Left lung (tissue), 14 donors: ENCODE measurements at places on chromosomes 1 and 21. TPM values are rescaled to one million over a fixed set of nuclear protein-coding genes. Genes with fewer than 3 reads are reported as not detected.

- H3K4me1 ChIP-seq: no peaks in the 10 kb centered on the region
- no peaks in the 10 kb centered on the region for H3K36me3 ChIP-seq
- DNase-seq: no peak
- no peaks in the 10 kb centered on the region for H3K27me3 ChIP-seq
- H3K4me3 ChIP-seq: no peak within 1 kb of the TSS
- no peak within 1 kb of the TSS for H3K27ac ChIP-seq
Measured at GRCh38 chr1:152878042-152878441, at the start of gene SMCP. TSS of gene SMCP (plus strand) at chr1:152878322. CDS start at chr1:152884423, 6,101 bp downstream.

DNA sequence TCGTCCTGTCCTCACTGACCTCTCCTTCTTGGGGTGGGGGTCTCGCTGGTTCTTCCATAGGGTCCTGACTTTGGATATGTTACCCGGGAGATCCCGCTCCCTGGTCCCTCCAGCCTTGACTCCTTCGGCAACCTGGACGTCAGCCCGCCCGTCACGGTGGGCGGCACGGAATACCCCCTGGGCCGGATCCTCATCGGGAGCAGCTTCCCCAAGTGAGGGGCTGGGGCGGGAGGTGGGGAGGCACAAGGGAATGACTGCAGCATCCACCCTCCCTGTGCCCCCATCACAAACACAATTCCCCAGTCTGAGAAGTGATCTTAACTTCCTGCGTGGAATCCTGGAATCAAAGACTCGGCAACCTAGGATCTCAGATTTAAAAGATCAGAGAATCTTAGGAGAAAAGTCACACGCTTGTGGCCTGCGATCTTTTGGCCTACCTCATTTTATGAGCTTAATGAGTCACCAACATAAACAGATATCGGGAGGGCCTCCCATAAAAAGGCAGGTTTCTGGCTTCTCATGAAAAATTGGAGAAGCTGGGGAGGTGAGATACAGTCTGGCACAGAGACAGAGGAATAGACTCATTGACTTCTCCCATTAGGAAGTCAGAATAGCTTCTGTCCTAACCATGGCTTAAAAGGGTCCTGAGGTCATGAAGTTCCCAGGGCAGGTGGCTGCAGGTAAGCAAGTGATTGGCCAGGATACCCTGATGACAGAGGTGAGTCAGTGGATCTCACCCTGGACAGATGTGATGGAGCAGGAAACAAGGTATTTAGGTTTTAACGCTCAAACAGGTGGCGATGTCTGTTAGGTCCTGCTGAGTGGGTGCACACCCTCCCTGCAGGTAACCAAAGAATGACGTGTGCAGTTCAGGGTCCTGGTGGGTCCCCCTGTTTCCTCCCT lies 15.9 kb upstream of the PADI3 start:
- no peaks in the 10 kb centered on the region for H3K4me1 ChIP-seq
- no peak overlapping the region for H3K27ac ChIP-seq
- H3K4me3 ChIP-seq: no peak overlapping the region
- H3K36me3 ChIP-seq: no peaks in the 10 kb centered on the region

- H3K27ac ChIP-seq: no peak overlapping the region
- no peaks in the 10 kb centered on the region for H3K4me1 ChIP-seq
- H3K27me3 ChIP-seq: peaks cover 10% of the 10 kb centered on the region
- H3K4me3 ChIP-seq: no peak overlapping the region
- peak; percentile 40 for DNase-seq
Measured at GRCh38 chr1:152141971-152142584, 16.9 kb downstream of the RPTN start.

GRCh38 chr1:166133276-166133841 lies 33.4 kb downstream of the FAM78B start:
- no peak for DNase-seq
- no peaks in the 10 kb centered on the region for H3K4me1 ChIP-seq
- H3K36me3 ChIP-seq: no peaks in the 10 kb centered on the region
- H3K4me3 ChIP-seq: no peak overlapping the region
- no peaks in the 10 kb centered on the region for H3K27me3 ChIP-seq

- peak overlapping the region; percentile 74 for H3K27ac ChIP-seq
- H3K4me3 ChIP-seq: no peak overlapping the region
- no peaks in the 10 kb centered on the region for H3K36me3 ChIP-seq
- no peak for DNase-seq
Measured at GRCh38 chr1:220484135-220484534, 43.8 kb upstream of the MARK1 start.

DNA sequence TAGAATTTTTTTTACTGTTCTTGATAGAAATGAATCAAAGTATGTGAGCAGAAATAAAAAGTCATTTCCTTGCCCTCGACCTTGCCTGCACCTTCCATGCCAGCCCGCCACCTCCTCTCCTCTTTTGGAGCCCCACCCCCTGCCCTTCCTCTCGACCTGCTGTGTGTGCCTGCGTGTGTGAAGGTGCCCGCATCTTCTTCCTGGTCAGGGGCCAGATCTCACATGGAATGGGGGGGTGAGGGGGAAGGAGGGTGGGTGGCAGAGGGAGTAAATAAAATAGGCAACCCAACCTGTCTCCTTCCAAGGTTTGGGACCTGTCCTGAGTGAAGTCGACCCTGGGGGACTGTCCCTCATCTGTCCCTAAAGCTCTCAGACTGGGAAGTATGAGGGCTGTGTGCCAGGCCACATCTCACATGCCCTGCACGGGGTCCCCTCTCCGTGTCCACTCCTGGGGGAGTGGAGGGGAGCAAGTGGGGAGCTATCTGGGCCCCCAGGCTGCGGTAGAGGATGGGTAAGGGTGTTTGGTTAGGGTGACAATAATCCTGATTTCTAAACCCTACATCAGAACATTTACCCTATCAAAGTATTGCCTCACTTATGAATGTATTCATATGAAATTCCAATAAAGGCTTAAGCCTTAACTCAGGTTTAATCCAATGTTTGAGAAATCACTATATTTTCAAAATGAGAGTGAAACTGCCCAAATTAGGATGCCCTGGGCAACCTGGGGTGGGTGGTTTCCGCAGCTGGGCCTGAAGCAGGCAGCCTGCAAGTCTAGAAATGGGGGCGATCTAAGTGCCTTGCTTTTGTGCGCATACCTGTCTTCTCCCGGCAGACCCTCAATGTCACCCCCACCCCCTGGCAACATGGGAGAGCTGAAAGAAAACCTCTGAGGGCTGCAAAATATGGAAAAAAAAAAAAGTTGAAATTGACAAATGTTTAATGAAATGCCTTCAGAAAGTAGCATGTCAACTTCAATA lies 15.4 kb downstream of the AMPD2 start:
- H3K27me3 ChIP-seq: no peaks in the 10 kb centered on the region
- H3K36me3 ChIP-seq: peaks cover 26% of the 10 kb centered on the region
- H3K27ac ChIP-seq: no peak overlapping the region
- no peak for DNase-seq

- no peak for DNase-seq
- H3K4me3 ChIP-seq: no peak overlapping the region
- no peaks in the 10 kb centered on the region for H3K27me3 ChIP-seq
- peaks cover 18% of the 10 kb centered on the region for H3K4me1 ChIP-seq
- H3K36me3 ChIP-seq: no peaks in the 10 kb centered on the region
Measured at GRCh38 chr1:201542309-201543035, 3.5 kb downstream of the NAV1 start.

DNA sequence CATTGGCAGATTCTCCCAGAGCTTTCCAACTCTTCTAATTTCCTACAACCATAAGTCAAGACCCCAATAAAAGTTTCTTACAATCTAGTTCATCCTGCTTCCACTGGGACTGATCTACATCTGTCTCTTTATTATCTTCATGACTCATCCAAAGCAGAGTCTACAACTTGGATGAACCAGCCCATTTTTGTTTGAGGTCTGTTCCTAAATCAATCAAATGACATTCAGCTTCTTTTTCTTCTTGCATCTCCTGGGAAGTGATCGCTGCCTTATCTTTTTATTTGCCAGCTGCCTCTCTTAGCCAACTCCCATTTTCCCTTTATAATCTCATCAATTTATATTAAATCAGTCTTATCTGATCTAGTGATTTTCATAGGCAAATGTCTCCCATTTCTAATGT lies 105.6 kb downstream of the ERG start:
- peaks cover 25% of the 10 kb centered on the region for H3K4me1 ChIP-seq
- H3K27ac ChIP-seq: no peak overlapping the region
- DNase-seq: no peak

GRCh38 chr21:45590726-45591618 lies 48.7 kb upstream of the SLC19A1 start:
- peak overlapping the region; percentile 42 for H3K4me3 ChIP-seq
- DNase-seq: no peak
- peaks cover 21% of the 10 kb centered on the region for H3K4me1 ChIP-seq
- no peaks in the 10 kb centered on the region for H3K27me3 ChIP-seq

GRCh38 chr1:39462074-39462473 lies 29.4 kb upstream of the BMP8A start:
- H3K4me3 ChIP-seq: no peak overlapping the region
- H3K27me3 ChIP-seq: no peaks in the 10 kb centered on the region
- DNase-seq: no peak
- no peak overlapping the region for H3K27ac ChIP-seq

DNA sequence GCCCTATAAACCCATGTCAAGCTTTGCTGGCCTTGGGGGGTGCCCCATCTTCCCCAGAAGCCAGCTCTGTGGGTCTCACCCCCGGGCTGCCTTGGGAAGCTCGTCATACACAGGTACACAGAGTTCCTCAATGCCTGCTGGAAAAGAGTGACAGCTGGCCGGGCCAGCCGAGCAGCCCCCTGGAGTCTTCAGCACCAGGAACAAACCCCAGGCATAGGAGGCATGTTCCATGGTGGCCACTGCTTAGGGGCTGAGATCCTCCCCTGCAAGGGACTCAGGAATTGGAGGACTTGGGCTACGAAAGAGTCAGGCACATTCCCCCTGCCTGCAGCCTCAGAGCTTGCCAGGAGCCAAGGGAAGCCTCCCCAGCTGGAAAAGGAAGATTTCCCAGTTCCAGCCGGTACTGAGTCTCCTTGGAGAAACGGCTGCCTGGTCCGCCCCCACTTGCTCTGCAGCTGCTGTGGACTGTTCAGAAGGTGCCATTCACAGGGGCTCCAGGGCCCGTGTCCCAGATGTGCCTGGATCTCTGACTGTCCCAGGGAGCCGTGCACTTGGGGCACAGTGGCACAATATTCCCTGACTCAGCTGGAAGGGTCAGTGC lies 89.5 kb downstream of the STUM start:
- H3K4me1 ChIP-seq: peaks cover 18% of the 10 kb centered on the region
- peak; percentile 58 for DNase-seq
- H3K27me3 ChIP-seq: no peaks in the 10 kb centered on the region
- no peak overlapping the region for H3K4me3 ChIP-seq

DNA sequence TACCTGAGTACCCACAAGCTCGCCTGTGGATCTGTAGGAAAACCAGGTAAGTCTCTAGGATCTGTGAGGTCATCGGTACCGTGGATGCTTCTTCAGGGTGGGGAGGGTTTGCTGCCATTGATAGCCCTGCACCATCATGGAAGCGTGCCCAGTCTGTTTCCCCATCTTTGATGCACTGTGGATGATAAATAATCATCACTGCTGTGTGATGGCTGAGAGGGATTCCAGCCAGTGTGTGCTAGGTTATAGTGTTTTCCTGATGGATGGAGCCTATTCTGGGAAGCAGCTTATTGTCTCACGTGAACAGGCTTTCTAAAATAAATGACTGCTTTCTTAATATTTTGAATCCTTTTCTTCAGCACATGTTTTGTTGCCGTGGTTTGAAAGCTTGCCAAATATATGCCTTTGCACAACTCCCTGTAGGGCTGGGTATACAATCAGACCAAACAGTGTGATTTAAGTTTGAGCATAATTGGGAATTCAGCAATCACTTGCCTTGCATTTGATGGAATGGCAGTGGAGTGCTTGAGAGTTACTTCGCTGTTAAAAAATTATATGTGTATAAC lies 113.8 kb downstream of the CAMTA1 start:
- no peak overlapping the region for H3K27ac ChIP-seq
- no peak overlapping the region for H3K4me3 ChIP-seq
- DNase-seq: no peak

DNA sequence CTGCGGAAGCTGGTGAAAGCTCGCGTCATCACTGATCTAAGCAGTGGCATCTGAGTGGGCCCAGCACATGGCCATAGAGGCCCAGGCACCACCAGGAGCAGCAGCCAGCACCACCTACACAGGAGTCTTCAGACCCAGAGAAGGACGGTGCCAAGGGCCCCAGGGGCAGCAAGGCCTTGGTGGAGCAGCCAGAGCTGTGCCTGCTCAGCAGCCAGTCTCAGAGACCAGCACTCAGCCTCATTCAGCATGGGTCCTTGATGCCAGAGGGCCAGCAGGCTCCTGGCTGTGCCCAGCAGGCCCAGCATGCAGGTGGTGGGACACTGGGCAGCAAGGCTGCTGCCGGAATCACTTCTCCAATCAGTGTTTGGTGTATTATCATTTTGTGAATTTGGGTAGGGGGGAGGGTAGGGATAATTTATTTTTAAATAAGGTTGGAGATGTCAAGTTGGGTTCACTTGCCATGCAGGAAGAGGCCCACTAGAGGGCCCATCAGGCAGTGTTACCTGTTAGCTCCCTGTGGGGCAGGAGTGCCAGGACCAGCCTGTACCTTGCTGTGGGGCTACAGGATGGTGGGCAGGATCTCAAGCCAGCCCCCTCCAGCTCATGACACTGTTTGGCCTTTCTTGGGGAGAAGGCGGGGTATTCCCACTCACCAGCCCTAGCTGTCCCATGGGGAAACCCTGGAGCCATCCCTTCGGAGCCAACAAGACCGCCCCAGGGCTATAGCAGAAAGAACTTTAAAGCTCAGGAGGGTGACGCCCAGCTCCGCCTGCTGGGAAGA lies 3.2 kb upstream of the ARTN start:
- no peak overlapping the region for H3K27ac ChIP-seq
- H3K4me1 ChIP-seq: peaks cover 23% of the 10 kb centered on the region
- no peak for DNase-seq

GRCh38 chr1:221829327-221830015 lies 87.6 kb upstream of the DUSP10 start:
- H3K27me3 ChIP-seq: no peaks in the 10 kb centered on the region
- no peaks in the 10 kb centered on the region for H3K4me1 ChIP-seq
- no peak overlapping the region for H3K4me3 ChIP-seq
- no peaks in the 10 kb centered on the region for H3K36me3 ChIP-seq
- no peak overlapping the region for H3K27ac ChIP-seq

GRCh38 chr1:204848579-204848978 lies 22.1 kb upstream of the NFASC start:
- H3K4me3 ChIP-seq: no peak overlapping the region
- DNase-seq: no peak
- H3K27ac ChIP-seq: no peak overlapping the region
- no peaks in the 10 kb centered on the region for H3K4me1 ChIP-seq
- H3K36me3 ChIP-seq: no peaks in the 10 kb centered on the region

RASSF5 gene
- total RNA-seq: 40.9 TPM

ACKR1 gene
- total RNA-seq: 65.3 TPM

FOXO6 gene
- total RNA-seq: 1.0 TPM

SLAMF1 gene
- 2.5 TPM for total RNA-seq

TMEM125 gene
- 202 TPM for total RNA-seq

ABCB10 gene
- total RNA-seq: 25.6 TPM

AHDC1 gene
- total RNA-seq: 35.5 TPM

GNG4 gene
- not detected for total RNA-seq

SEC16B gene
- 3.3 TPM for total RNA-seq

PACC1 gene
- 7.2 TPM for total RNA-seq

BRDT gene
- not detected for total RNA-seq

RAB3B gene
- total RNA-seq: 0.06 TPM

CYP4Z1 gene
- total RNA-seq: 0.47 TPM

TSTD1 gene
- total RNA-seq: 73.5 TPM

CRYBG2 gene
- 2.0 TPM for total RNA-seq

SPATA17 gene
- 1.8 TPM for total RNA-seq

SLC2A5 gene
- 1.4 TPM for total RNA-seq

MIGA1 gene
- total RNA-seq: 15.5 TPM
